ENCODE measurements at places on chromosomes 7 and 10. TPM values are rescaled to one million over a fixed set of nuclear protein-coding genes. Genes with fewer than 3 reads are reported as not detected.

Gene DPYSL4
- total RNA-seq = 402 TPM

- DNase-seq = no peak
These were observed 428.4 kb downstream of the ARL4A start for GRCh38 chr7:13115855-13116254.

DNA sequence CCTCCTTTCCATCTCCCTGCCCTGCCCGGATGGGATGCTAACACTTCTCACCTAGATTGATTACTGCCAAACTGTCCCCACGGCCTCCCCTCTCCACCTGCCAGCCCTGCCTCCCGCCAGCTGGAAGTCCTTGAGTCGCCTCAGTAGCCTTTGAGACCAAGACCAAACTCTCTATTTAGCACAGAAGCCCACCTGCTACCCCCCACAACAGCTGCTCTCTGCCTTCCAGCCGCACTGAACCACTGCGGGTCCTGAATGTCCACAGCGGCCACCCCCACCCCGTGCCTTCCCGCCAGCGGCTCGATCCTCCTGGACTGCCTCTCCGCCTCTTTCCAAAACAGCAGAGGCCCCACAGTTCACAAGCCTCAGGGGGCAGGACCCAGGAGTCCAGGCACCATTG is 39.0 kb downstream of the FKBP6 start:
- DNase-seq = no peak

DNA sequence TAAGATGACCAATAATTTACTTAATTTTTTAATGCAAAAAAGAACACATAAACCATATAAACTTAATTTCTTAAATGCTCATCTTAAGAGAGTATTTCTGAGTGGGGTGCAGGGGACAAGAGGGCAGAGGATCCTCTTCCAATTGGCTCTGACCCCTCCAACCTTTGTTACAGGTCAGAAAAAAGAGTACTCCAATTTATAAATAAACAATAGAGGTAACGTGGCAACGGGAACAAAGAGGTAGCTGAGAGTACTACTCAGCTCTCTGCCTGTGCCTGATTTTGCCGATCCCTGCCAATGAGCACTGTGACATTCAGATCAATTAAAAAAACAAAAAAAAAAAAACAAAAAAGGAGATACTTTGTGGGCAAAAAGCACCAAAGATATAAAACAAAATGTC is 307.9 kb downstream of the PARD3 start:
- DNase-seq = no peak

GRCh38 chr10:619710-620109 is 69.8 kb downstream of the DIP2C start:
- DNase-seq = no peak

DNA sequence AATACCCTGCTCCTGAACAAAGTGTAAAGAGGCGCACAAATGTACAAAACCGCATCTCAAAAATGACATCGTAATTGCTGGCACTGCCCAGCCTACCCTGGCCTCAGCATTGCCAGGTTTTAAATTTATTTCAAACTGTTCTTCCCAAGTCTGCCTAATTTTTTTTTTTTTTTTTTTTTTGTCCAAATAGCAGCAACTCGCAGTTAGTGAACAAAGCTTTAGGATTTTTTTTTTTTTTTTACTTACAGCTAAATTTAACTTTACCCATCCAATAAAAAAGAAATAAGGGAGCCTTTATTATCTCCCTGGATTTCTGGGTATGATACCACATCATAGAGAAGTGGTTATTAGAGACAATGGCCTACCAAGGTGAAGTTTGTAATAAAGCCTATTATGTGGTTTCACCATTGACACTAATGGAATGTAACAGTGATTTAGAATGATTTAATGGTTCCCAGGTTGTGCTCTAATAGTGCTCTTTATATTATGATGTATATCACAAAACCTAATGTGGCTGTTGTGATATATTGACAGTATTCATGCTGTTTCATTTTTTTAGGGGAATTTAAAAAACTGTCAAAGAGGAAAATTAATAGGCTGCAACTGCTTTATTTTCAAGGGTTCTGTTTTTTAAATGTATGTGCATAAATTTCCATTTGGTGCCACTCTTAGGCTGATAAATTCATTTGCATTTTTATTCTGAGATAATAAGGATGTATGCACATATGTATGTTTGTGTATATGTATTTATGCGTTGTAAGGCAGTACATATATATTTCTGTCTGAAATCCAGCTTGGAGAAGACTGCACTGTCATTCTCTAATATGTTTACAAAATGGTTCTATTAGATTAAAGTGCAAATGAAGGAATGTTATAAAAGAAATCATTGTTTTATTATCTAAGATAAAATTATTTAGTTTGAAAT is 309.0 kb downstream of the TFEC start:
- DNase-seq = no peak

- no peak for DNase-seq
These were observed 140.1 kb upstream of the JCAD start for GRCh38 chr10:30199376-30200016.

Gene CPEB3
- 8.0 TPM for total RNA-seq

DNA sequence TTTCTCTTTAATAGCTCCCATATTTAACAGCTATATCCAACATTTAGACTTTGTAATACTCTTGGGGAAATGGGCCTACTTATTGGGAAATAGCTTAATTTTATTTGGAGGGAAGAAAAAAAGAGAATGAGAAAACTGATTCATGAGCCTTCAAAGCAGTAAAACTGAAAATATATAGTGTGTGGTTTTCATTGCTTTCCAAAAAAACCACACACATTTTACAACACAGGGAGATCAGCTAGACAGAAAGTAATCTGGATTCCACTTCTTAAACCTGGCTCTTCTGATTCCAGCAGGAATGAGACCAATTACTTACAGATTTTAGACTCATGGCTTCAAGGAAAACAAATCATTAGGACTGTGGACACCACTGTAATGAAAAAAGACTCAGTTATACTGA is 48.7 kb downstream of the CH25H start:
- DNase-seq = no peak

DNA sequence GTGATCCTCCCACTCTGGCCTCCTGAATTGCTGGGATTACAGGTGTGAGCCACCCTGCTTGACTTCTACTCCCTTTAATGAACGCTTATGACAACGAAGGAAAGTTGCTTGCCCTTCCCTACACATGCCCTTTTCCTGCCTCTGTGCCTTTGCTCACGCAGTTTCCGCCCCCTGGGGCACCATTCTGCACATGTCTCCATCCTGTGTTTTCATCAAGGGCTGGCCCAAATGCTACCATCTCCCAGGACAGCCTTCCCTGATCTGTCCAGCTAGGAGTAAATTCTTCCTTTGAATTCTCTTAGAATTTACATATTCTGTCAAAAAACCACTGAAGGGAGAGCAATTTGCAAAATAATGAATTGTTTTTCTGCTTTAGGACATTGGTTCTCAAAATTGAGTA is 50.0 kb upstream of the KMT2C start:
- DNase-seq = no peak

DNA sequence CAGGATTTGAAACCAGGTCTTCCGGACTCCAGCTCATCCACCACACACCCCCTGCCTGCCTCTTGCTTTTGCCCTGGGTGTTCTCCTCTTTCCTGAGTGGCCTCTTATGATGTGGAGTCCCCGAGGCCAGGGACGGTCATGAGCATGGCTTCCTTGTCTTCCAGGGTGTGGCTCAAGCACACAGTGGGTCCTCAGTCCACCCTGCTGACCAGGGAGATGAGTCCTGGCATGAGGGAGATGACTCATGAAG is 32.8 kb downstream of the DNAJB12 start:
- DNase-seq = no peak

DNA sequence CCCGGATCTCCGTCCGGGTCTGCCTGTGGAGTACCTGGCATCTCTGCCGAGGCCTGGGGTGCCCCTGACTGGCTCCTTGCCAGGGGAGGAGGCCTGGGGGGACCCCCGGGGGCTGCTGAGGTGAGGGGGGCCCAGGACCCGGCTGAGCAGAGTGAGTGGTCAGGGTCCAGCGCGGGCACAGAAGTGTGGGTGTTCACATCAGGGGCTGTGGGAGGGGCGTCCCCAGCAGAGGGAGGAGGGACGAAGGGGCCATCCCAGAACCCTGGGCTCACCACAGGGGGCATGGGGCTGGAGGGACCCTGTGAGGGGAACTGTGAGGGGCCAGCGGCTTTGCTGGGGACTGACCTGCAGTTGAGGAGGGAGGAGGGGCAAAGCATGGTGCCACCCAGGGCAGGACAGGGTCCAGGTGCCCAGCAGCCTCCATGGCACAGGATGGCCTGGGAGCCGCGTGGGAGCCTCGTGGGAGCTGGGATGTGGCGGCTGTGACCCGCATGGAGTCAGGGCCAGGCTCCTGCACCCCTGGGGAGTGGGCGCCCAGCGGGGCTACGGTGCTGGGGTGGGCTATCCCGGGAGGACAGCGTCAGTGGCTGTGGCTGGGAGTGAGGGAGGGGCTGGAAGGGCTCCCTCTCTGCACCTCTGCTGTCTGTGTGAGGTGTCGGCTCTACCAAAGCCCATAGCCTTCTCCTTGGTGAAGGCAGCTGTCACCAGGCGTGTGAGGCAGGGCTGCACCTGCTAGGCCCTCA is 91.2 kb downstream of the DNAJB6 start:
- no peak for DNase-seq

DNA sequence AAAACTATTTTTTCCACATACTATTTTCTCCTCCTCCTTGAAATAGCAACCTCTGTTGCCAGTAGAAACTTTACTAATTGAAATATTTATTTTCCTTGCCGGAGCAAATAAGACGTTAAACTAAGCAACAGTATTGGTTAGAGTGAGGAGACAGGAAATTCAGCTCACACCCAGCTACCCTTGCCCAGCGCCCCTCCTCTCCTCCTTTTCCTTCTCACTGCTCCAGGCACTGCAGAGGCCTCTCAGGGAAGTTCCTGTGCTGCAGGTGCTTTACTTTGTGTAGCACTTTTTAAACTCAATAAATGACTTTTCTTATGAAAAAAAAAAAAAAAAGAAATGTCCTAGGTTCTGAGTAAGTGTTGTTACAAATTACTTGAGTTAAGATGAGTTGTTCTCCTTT is 134.0 kb downstream of the SEMA3E start:
- DNase-seq = no peak

- DNase-seq = no peak
These were observed 8.8 kb downstream of the OGDH start for GRCh38 chr7:44615149-44615611.

- no peak for DNase-seq
These were observed 13.1 kb downstream of the JAKMIP3 start for GRCh38 chr10:132078746-132079345.

- no peak for DNase-seq
These were observed 5.7 kb upstream of the SMKR1 start for GRCh38 chr7:129496653-129497052.

GRCh38 chr7:50544992-50545391 is 20.2 kb downstream of the DDC start:
- DNase-seq = no peak

DNA sequence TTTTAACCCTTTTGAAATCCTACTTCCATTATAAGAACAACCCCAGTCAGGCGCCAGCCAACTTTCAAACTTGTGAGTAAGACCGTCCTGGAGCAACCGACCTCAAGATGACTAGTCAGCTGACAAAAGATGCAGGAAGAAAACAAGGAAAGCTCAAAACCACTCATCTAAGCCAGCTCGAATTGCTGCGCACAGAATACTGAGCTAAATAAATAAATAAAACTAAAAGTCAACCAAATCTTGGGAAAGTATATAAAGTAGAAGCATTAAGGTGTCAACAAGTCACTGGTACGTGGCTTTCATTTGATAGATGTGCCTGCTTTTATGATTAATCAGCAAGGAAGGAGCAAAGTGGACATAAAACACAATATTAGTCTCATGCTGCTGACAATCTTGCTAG is 1269.8 kb downstream of the XPNPEP1 start:
- DNase-seq = no peak

Gene LRIT1
- not detected for total RNA-seq

Measured in glutamatergic neuron (in vitro differentiated cells).